ENCODE measurements at places on chromosomes 2 and 18. TPM values are rescaled to one million over a fixed set of nuclear protein-coding genes. Genes with fewer than 3 reads are reported as not detected.

ARHGAP25 gene
- 117 TPM for total RNA-seq

ALPI gene
- not detected for total RNA-seq

EGR4 gene
- total RNA-seq, result not detected

CD226 gene
- 50.9 TPM for total RNA-seq

LINC00305 gene
- total RNA-seq, result not detected

KLHL30 gene
- not detected for total RNA-seq

NOSTRIN gene
- total RNA-seq, result not detected

DYSF gene
- total RNA-seq, result 6.3 TPM

ACADL gene
- total RNA-seq, result not detected

BCL11A gene
- total RNA-seq, result 0.40 TPM

TMEM17 gene
- total RNA-seq, result not detected

CYP26B1 gene
- total RNA-seq, result not detected

CD8B2 gene
- total RNA-seq, result 8.6 TPM

TRIB2 gene
- 48.7 TPM for total RNA-seq

MARCHF4 gene
- not detected for total RNA-seq

ANKMY1 gene
- total RNA-seq, result 53.2 TPM
